ENCODE measurements at places on chromosomes 5 and 9. TPM values are rescaled to one million over a fixed set of nuclear protein-coding genes. Genes with fewer than 3 reads are reported as not detected.

DNA sequence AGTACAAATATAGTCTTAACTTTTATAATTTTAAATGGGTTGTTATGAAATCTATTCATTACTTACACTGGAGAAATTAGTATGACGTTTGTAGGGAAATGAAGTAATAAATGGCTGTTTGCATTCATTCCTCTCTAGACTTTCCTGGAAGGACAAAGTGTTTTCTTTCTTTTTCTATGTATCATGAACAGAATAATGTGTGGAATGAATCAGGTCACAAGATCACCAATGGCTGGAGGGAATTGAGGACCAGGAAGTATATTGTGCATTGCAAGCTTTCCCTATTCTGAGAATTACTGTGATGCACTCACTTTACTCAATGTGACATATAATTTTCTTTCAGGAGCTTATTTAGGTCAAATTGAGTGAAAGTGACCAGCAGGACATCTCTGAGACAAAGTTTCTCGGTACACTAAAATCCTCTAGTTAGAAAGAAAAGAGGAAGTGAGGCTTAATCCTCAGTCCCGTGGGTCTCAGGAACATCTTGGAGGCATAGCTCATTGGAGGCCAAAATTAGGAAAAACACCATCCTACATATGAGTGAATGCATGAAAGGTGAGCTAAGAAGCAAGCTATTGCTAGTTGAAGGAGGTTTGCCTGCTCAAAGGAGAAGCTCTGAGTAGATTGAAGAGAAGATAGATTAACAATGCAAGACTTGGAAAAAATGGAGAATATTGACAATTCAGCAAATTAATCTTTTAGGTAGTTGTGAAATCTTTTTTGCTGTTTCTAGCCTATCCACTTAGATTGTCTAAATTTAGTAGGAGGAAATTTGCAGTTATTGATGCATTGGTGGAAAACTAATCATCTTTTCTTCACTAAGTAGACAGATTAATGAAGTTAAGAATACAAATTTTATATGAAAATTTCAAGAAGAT, 28.0 kb downstream of the ERAP2 start:
- no peak for DNase-seq

DNA sequence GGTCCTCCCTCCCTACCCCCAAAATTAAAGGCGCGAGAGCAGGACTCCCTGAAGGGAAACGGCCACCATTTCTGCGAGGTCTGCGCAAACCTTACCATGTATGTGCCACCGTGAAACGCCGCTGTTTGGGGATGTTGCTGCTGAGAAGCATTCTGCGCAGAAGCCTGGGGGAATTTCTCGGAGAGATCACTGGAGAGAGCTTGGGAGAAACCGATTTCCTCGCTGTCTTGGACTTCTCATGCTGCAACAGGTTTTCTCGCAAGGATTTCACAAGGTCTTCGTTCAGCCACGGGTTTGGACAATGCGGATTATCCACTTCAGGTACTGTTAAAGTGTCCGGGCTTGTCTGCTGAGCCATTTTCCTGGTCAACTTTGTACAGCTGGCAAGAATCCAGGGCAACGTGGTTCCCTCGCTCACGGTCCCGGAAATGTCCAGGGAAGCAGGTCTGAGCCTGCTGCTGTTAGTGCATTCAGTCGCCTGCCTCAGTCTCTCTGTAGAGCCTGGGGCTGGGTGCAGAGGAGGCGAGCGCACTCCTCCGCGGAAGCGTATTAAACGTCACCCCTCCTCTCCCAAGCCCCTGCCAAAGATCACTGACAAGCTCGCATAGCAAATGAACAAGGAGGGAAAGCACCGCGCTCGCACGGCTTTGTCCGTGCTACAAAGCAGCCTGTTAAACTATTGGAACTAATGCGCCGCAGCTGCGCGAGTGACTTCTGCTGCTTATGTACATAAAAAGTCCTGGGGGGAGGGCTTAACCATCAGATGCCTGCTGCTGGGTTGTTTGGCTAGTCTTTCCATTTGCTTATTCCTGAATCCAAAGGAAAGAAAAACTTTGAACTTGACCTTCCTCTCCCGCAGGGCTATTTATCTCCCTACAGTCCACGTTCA, 125.1 kb downstream of the PDE4D start:
- peak; percentile 54 for DNase-seq

Gene TRIM36
- total RNA-seq, result 20.0 TPM

DNA sequence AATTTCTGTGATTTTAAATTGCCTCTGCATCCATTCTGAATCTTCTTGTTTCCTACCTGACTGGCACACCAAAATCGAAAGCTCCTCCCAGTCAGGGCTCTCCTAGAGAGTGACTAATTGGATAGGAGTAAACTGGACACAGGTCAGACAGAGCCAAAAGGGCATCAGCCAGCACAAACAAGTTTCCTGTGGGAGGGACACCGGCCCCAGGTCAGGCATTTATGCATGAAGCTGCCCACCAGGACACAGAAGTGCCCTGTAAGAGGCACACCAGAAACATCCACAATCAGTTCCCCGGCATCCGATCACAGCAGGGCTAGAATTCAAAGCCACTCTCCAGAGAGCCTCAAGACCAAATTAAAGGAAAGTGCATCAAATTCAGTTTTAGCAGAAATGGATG, 78.4 kb downstream of the SFXN1 start:
- no peak for DNase-seq

DNA sequence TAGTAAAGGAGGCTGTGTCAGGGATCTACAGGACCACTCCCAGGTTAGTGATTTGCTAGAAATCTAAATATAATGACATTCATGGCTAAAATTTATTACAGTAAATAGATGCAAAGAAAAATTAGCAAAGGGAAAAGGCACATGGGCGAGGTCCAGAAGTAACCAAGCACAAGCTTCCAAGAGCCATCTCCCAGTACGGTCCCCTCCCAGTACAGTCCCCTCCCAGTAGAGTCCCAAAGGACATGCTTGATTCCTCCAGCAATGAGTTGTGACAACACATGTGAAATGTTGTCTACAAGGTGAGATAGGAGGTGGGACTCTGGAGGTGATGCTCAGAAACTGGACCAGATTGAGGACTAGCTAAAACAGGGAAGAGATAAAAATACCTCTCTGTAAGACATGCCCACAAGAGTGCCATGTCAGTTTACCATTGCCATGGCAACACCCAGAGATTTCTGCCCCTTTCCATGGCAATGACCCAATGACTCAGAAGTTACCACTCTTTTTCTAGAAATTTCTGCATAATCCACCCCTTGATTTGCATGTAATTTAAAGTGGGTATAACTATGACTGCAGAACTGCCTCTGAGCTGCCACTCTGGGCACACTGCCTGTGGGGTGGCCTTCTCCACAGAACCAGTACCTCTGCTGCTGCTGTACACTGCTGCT, 27.9 kb upstream of the CEMIP2 start:
- no peak for DNase-seq

Gene SLC34A3
- total RNA-seq, result 0.13 TPM

DNA sequence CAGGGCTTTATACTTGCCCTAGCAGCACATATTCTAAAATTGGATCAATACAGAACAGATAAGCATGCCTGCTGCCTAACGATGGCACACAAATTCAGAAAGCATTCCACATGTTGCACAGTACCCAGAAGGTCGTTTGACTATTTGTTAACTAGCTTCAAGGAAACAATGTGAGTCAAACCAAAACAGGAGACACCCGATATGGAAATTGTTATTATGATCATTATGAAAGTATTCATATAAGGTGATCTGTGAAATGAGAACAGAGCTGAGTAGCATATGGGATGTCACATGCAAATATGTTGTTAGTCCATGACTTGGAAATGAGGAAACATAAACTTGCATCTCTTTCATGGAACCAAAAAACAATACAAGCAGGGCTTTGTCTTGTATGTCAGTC, 56.3 kb upstream of the BICD2 start:
- DNase-seq, result no peak

DNA sequence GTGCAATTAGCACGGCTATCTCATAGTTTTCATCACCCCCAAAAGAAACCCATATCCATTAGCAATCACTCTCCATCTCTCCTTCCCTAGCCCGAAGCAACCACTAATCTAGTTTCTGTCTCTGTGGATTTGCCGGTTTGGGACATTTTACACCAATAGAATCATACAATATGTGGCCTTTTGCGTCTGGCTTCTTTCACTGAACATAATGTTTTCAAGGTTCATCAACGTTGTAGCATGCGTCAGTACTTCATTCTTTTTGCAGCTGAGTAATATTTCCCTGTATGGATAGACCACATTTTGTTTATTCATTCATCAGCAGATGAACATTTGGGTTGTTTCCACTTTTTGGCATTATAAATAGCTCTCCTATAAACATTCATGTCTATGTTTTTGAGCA, 75.4 kb upstream of the TBC1D2 start:
- no peak for DNase-seq

GRCh38 chr5:168332042-168332441, 40.6 kb downstream of the WWC1 start:
- DNase-seq, result no peak

All from WTC11 (cell line).